ENCODE measurements at places on chromosomes 4 and X.

GRCh38 chrX:28177202-28177601, 196.0 kb upstream of the DCAF8L1 start:
- no peak for DNase-seq

GRCh38 chr4:94407846-94408245, 43.9 kb upstream of the PDLIM5 start:
- no peak for DNase-seq

- no peak for DNase-seq
Observed at GRCh38 chrX:47321823-47322371, 48.5 kb upstream of the ZNF157 start.

DNA sequence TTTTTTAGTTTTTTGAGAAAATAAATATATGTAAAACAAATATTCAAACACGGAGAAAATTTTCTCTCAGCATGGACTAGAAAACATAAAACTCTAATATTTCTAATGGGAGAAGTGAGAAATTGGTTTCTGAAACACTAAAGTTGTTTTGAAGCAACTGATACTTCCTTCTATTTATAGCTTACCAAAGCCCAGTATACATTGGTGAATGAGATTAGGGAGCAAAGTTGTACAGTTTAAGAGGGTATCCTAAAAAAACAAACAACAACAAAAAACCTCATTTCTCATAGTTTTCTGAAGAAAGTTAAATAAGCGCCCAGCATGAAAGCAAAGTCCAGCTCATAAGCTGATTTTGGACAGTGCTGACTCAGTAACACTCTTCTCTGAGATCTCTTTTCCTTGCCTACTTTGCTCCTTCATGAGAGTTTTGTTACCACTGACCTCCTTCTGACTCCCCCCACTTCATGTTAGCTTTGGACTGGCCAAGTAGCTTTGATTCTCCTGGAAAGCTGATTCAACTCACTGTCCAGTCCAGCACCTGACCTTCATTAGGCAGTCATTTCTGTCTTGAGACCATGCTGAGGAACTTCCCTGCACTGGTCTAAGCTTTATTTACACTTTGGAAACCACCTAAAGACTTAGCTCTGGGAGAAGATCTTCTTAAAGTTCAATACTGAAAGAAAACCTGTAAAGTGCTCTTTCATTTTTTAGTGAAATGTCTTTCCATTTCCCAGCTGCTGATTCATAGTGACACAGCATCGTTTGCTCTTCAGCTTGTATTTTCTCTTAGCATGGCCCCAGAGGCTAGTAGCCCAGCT, 21.8 kb upstream of the P2RY10 start:
- no peak for DNase-seq

- DNase-seq = no peak
Observed at GRCh38 chr4:188220006-188220405, 80.8 kb downstream of the TRIML1 start.

DNA sequence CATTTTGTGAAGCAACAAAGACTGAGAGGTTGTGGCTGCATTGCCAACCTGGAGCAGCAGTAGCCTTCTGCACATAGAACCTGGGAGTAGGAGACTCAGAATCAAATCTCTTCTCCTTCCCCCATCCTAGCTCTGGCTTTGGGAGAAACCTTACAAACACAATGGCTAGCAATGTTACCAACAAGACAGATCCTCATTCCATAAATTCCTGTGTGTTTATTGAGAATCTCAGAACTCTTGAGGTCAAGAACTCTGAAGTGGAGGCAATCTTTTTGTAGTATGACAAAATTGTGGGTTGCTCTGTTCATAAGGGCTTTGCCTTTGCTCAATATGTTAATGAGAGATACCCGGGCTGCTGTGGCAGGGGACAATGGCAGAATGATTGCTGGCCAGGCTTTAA, 406.7 kb upstream of the SPANXN1 start:
- no peak for DNase-seq

All from cortex of kidney (tissue), 1 donor.